Activated T-helper 1 cell treated with anti-CD3 and anti-CD28 coated beads, Interleukin-2, amount 50 U/mL, for 16 hours (primary cell): ENCODE measurements at places on chromosomes 3 and 15.

- no peak for DNase-seq
These were observed 21.8 kb upstream of the RBP1 start for GRCh38 chr3:139561255-139561817.

GRCh38 chr15:80099241-80099640 is 39.8 kb downstream of the ZFAND6 start:
- no peak for DNase-seq

DNA sequence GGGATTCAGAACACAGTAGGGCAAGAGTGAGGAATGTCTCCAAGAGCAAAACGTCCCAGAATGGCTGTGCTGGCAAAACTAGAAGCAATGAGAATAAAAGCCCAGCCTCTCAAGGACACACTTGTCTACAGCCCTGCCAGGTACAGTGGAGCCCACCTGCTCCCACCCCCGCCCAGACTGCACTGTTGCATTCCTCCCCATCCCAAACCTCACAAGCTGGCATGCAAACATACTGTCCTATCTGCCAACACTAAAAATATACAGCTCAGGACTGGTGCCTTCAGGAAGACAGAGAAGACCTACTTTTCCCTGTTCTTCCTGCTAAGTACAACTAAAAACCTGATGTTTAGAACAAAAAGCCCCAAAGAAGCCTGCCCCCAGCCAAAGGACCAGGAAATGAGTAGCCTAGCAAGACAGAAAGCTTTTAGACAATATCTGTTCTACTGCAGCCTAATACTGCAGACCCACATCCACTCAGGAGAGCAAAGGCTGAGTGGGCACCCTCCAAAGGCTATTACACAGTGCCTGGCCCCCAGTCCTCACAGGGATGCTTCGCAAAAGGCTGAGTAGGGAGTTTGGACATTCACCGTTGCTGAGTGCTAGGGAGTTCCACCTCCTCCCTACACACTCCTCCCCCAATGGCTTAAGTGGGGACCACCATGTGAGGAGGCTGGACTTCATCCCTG is 13.5 kb downstream of the OCA2 start:
- DNase-seq = no peak

GRCh38 chr3:40096661-40097111 is 212.8 kb upstream of the EIF1B start:
- DNase-seq = no peak

- no peak for DNase-seq
These were observed 112.1 kb downstream of the LRRK1 start for GRCh38 chr15:101031213-101031612.

- DNase-seq = no peak
These were observed 119.3 kb downstream of the SERPINI1 start for GRCh38 chr3:167854846-167855245.

DNA sequence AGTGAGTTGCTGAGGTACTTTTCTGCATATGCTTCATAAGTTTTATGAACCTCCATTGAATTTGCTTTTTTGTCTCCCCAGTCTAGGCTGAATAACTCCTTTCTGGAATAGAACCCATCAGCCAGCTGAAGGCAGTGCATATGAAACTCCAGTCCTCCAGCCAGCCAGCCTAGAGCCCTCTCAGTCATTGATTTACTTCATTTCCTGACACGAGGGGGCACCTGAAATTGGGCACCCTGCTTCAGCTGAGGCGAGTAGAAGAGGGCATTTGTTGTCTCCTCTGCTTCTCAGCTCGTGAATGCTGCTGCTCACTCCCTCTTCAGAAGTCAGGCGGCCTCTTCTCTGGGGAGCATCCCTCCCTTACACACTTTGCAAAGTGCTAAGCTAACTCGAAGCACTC is 32.5 kb downstream of the CHST2 start:
- no peak for DNase-seq

GRCh38 chr15:101444807-101445508 is 44.5 kb downstream of the PCSK6 start:
- no peak for DNase-seq

DNA sequence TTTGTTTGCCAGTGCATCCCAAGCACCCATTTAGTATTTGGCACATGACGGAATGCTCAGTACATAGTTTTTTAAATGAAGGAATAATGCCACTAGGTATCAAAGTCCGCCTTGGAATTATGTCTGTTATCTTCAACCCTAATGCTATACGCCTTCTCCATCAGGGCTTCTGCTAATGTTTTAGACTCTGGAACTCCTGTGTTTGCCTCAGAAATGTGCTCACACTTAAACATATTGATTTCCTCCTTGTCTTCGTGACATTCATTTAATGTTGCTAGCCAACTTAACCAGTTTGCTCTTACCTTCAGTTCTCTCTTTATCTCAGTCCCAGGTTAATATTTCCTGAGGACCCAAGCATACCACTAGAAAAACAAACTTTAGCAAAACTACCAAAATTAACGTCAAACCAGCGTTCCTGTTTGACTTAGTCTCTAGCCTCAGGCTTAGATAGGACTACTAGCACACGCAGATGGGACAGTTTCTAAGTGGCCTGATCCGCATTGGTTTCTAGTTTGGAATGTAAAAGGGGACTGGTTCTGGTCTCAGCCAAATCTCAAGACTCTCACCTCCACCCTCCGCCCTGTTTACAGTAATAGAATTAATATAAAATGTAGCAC is 81.4 kb downstream of the IL1RAP start:
- no peak for DNase-seq

GRCh38 chr3:10377148-10377725 is 56.3 kb upstream of the SEC13 start:
- DNase-seq = no peak

DNA sequence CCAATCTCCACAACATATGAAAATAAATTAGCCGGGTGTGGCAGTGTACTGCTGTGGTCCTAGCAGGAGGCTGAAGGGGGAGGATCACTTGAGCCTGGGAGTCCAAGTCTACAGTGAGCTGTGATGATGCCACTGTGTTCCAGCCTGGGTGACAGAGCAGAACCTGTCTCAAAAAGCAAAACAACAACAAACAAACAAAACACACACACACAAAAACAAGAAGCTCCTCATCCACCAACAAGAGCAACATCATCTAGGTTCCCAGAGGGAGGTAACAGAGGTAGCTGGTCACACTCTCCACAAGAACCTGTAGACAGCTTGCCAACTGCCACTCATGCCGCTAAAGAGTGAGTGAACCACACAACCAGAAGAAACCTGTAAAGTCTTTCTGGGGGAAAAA is 34.8 kb downstream of the PTPN9 start:
- DNase-seq = no peak

DNA sequence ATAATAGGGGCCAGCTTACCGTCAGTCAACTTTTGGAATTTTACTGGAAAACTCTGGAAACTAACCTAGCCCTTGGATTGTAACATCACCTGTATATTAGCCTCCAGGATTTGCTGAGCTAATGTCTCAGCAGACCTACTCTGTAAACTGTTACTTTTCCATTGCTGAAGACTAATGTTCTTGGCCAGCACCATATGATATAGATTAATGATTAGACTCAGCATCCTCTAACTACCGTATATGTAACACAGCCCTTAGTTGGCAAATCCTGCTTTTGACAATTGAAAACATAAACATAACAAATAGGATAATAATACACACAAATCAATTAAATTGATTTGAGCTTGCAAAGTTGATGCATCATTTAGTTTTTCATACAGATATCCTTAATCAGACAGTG is 26.6 kb upstream of the GBE1 start:
- DNase-seq = no peak
